ENCODE measurements at places on chromosomes 3 and 15.
A peak's percentile ranks its signal among the peaks of the same experiment; 100 is the strongest.

GRCh38 chr3:106294121-106294520 lies 425.3 kb upstream of the CBLB start:
- no peak for DNase-seq

- DNase-seq, result no peak
Observed at GRCh38 chr15:100099976-100100375, 241.8 kb downstream of the ADAMTS17 start.

DNA sequence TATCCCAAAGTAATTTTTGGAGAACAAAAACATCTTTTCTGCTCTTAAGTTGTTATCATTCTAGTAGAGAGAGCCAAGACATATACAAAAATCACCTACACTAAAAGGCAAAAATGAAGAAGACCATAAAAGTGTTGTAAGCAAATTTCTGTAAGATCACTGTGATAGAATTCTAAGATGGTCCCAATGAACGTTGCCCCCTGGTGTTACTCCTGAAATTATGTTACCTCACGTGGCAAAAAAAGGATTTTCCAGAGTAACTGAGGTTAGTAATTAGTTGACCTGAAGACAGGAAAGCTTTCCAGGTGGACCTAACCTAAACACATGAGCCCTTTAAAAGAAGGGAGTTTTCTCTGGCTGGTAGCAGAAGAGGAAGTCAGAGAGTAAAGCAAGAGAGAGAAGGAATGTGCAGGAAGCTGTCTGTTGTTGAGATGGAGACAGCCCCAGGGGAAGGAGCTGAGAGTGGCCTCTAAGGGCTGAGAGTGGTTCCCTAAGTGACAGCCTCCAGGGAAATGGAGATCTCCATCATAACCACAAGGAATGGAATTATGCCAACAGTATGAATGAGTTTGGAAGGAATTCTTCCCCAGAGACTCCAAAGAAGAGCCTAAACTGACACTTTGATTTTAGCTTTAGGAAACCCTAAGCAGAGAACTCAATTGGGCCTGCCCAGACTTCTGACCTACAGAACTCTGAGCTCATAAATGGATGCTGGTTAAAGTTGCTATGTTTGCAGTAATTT lies 205.9 kb downstream of the CD47 start:
- DNase-seq, result peak; percentile 90

- no peak for DNase-seq
Observed at GRCh38 chr3:10602769-10603768, 97.7 kb upstream of the ATP2B2 start.

- DNase-seq, result peak; percentile 72
Observed at GRCh38 chr3:20041197-20041780, 1.0 kb downstream of the KAT2B start.

- no peak for DNase-seq
Observed at GRCh38 chr3:30691249-30691880, 85.0 kb downstream of the TGFBR2 start.

DNA sequence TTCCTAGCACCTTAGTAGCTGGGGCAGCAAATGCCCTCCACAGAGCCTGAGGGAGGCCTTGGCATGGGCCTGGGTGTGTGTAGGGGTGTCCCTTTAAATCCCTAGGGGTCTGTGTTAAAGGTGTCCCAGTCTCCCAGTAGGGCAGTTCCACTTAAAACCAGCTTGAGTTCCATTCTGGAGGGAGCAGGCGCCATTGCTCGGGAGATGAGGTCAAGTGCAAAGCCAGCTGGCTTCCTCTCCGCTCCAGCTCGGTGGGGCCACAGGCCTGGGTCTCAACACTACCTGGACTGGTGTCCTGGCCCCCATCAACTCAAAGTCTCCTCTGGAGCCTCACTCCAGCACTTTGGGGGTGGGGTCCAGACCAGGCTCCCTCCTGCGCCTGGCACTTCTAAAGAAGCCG lies 25.2 kb downstream of the FEM1B start:
- DNase-seq, result no peak

DNA sequence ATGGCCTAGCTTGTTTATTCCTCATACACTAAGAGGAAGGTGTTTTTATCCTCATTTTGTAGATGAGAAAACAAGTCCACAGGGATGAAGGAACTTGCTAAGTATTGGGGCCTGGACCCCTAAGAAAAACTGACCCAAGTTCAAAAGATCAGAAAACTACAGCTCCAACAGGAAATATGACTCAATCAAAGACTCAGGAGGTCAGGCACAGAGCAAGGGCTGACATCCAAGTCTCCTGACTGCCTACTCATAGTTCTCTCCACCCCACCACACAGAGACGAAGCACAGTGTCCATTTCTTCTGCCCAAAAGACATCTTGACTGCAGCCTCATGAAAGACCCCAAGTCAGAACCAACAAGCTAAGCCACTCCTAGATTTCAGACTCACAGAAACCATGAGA lies 26.9 kb upstream of the TPM1 start:
- peak; percentile 89 for DNase-seq

DNA sequence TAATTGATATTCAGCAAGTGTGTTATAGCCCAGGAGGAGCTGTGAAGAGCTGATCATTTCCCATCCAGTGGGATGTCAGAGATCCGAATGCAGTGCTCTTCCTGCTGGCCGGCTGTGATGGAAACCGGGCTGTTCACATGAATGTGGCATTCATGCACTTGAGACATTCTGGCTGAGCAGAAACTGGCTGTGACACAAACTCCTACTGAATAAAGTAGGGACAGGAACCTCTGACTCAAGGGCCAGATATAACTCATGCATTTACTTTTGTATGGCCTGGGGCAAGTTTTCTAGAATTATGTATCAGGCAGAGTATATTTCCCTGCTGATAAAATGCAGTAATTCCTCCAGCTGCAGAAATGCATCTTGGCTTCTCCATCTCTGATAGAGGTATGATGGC lies 83.4 kb upstream of the FAM3D start:
- DNase-seq, result peak; percentile 18

DNA sequence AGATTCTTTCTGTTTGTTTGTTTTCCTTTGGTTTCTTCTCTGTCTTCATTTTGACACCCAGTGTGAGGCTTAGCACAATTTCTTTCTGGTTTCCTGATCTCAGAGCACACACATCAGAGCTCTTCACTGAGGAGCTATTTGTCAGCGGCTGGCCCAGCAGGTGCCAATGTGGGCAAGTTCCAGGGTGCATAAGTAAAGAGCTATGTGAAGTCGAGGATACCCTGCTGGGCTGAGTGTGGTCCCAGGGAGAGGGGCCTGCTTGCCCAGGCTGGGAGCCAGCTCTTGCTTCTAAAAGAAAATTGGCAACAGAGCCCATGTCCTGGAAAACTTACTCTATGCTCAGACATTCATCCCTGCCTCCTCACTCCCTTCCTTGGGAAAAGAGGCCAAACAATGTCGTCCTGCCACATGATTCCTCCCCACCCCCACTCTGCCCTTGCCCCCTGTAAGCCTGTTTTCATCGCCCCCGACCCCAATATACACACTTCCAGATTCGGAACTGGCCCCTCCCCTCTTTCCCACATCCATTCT lies 101.2 kb downstream of the ST8SIA2 start:
- no peak for DNase-seq

- no peak for DNase-seq
Observed at GRCh38 chr3:112735926-112736325, 95.0 kb upstream of the CCDC80 start.

- DNase-seq, result peak; percentile 43
Observed at GRCh38 chr15:39747326-39747725, 35.3 kb downstream of the FSIP1 start.

- DNase-seq, result no peak
Observed at GRCh38 chr15:52350423-52350822, 54.8 kb upstream of the MYO5C start.

DNA sequence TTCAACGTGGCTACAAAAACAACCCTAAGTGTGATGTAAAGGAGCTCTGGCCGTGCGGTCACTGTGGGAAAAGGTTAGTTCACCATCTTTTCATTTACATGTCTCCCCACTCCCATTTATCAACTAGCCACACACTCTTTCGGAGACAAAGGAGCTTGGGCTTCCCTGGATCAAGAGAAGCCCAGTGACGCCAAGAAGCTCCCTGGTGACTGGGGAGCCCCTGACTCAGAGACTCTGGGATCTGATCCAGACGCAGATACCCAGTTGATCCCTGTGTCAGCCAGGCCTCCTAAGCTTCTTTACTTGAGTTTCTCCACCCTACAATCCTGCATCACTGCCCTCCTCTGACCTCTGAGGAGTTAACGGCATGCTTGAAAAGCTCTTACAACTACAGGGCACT lies 43.9 kb downstream of the HEG1 start:
- DNase-seq, result peak; percentile 22

DNA sequence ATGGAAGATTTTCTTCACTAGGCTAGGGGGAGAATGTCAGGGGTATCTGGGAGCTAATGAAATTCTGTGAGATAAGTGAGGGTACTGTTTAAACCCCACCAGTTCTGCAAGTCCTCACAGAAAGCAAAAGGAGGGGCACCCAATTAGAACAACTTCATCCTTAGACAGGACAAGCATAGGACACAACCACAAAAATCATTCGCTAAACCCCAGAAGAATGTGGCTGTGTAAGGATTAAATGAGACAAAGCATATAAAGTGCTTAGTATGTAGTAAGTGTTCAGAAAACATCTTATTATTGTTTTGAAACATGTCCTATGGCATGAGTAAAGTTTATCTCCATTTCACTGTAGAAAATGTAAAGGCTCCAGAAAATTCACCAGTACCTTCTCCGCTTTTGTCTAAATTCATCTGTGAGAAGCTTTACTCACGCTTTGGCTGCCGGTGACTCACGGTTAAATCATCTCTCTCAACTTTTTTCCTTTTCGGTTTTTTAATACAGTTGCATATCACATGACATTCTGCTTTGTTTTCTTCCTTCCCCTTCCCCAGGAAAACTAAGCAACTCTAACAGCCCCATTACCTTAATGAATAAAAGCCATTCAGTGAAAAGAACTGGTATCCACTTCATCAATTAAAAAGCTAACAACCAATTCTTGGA lies 1.7 kb downstream of the CLRN1 start:
- peak; percentile 83 for DNase-seq

GRCh38 chr3:77815467-77815866 lies 775.6 kb downstream of the ROBO2 start:
- DNase-seq, result peak; percentile 20

DNA sequence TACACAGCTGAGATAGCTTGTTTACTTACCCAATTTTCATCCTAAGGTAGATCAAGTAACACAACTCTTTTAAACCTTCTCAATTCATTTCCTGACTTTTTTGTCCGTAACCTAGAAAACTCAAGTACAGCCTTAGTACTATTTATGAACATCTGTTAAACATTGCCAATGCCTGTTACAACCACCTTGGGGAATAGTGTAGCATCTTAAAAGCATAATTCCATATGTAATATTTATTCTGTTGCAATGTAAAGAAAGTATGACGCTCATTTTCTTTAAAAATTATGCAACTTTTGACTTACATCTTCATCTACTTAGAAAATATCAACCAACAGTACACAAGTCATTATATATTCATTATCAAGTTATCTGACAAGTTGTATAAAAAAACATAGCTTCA lies 54.6 kb downstream of the SUCLG2 start:
- no peak for DNase-seq

DNA sequence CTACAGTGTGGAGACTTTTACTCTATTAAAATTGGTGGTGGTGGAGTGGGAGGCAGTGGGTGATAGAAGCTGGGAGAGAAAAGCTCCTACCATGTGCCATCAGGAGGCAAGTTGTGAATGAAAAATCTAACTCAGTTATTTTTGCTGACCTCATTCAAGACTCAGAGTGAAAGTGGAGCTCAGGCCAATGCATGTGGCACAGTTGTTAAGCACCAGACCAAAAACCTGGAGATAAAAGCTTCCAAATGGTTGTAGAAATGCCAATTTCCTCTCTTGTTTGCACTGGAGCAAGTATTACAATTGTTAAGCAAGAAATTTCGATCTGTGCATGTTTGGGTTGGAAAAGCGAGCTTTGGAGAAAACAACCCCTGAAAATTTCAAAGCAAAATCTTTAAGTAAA lies 81.5 kb upstream of the PRICKLE2 start:
- no peak for DNase-seq

- no peak for DNase-seq
Observed at GRCh38 chr15:87597346-87598052, 659.0 kb downstream of the NTRK3 start.

GRCh38 chr3:144516026-144516425 lies 544.4 kb downstream of the DIPK2A start:
- no peak for DNase-seq
